ENCODE measurements at places on chromosomes 13 and 19. TPM values are rescaled to one million over a fixed set of nuclear protein-coding genes. Genes with fewer than 3 reads are reported as not detected.

Gene SHISA2
- 0.44 TPM for total RNA-seq

Gene PCSK4
- total RNA-seq = not detected

Gene RUBCNL
- total RNA-seq = 0.22 TPM

Gene ARL11
- total RNA-seq = not detected

Gene GATAD2A
- total RNA-seq = 48.7 TPM

Measured in M059J (cell line).